ENCODE measurements at places on chromosomes 11 and 22. TPM values are rescaled to one million over a fixed set of nuclear protein-coding genes. Genes with fewer than 3 reads are reported as not detected.

DNA sequence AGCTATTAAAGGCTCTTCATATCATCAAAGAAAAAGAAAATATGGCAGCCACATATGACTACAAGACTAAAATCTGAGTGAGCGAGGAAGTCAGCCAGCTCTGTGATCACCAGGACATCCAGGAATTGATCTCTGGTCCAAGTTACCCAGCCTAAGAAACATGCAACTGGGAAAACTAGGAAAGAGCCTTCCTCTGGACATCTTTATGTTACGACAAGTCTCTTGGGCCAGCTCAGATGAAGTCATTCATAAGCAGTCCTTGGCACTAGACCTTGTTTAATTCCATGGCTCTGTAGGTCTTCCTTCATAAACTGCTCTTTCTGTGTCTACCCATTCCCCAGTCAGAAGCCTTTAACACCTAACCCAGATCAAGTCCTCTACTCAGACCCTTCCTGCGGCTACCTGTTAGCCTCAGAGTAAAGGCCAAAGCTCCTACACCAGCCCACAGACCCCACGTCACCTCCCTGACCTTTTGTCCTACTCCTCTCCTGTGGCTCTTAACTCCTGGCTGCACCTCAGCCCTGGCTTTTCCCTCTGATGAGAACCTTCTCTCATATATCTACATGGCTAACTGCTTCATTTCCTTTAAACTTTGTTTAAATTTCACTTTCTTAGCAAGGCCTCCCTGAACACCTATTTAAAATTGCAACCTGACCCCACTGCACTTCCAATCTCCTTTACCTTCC lies 134.0 kb downstream of the KIF18A start:
- no peak overlapping the region for H3K27ac ChIP-seq
- H3K27me3 ChIP-seq, result no peaks in the 10 kb centered on the region
- H3K36me3 ChIP-seq, result no peaks in the 10 kb centered on the region
- H3K4me3 ChIP-seq, result no peak overlapping the region

- H3K27me3 ChIP-seq, result no peaks in the 10 kb centered on the region
- H3K36me3 ChIP-seq, result no peaks in the 10 kb centered on the region
- peaks cover 4% of the 10 kb centered on the region for H3K4me1 ChIP-seq
- no peak overlapping the region for H3K4me3 ChIP-seq
- DNase-seq, result no peak
- no peak overlapping the region for H3K27ac ChIP-seq
These were observed 263.8 kb upstream of the NARS2 start for GRCh38 chr11:78838417-78838816.

Gene CADM1
- total RNA-seq, result 117 TPM

DNA sequence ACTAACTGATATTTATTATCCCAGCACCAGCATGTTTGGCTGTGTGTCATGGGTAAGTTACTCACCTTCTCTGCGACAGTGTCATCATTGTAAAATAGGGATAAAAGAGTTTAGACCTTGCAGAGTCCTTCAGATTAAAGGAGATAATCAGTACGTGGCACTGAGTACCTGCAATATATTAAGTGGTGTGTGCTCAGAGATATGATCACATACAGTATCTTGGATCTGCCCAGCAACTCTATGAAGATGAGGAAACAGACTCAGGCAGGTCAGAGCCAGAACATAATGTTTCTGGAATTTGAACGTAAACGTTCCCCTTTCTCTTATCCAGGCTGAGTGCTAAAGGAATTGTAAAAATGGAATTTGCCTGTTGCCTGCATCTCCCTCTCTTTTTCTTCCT lies 46.9 kb upstream of the ELF5 start:
- H3K36me3 ChIP-seq, result no peaks in the 10 kb centered on the region
- no peak overlapping the region for H3K27ac ChIP-seq
- peaks cover 6% of the 10 kb centered on the region for H3K4me1 ChIP-seq
- DNase-seq, result no peak

- no peak for DNase-seq
- no peaks in the 10 kb centered on the region for H3K27me3 ChIP-seq
- no peaks in the 10 kb centered on the region for H3K4me1 ChIP-seq
- no peak overlapping the region for H3K4me3 ChIP-seq
These were observed 4.7 kb upstream of the FOLH1 start for GRCh38 chr11:49213026-49213560.

- no peaks in the 10 kb centered on the region for H3K27me3 ChIP-seq
- H3K4me3 ChIP-seq, result peak overlapping the region; percentile 94
- peak overlapping the region; percentile 86 for H3K27ac ChIP-seq
- peak; percentile 24 for DNase-seq
- H3K36me3 ChIP-seq, result peaks cover 21% of the 10 kb centered on the region
- peaks cover 7% of the 10 kb centered on the region for H3K4me1 ChIP-seq
These were observed 605 bp upstream of the COPB1 start for GRCh38 chr11:14500181-14500651.

GRCh38 chr11:1573077-1573902 lies 1.2 kb upstream of the DUSP8 start:
- no peak overlapping the region for H3K27ac ChIP-seq
- no peak for DNase-seq
- no peaks in the 10 kb centered on the region for H3K36me3 ChIP-seq

GRCh38 chr11:16412525-16413172 lies 56.3 kb upstream of the SOX6 start:
- H3K4me1 ChIP-seq, result no peaks in the 10 kb centered on the region
- H3K27ac ChIP-seq, result no peak overlapping the region
- no peaks in the 10 kb centered on the region for H3K36me3 ChIP-seq
- H3K4me3 ChIP-seq, result no peak overlapping the region
- DNase-seq, result no peak
- peaks cover 100% of the 10 kb centered on the region for H3K27me3 ChIP-seq

DNA sequence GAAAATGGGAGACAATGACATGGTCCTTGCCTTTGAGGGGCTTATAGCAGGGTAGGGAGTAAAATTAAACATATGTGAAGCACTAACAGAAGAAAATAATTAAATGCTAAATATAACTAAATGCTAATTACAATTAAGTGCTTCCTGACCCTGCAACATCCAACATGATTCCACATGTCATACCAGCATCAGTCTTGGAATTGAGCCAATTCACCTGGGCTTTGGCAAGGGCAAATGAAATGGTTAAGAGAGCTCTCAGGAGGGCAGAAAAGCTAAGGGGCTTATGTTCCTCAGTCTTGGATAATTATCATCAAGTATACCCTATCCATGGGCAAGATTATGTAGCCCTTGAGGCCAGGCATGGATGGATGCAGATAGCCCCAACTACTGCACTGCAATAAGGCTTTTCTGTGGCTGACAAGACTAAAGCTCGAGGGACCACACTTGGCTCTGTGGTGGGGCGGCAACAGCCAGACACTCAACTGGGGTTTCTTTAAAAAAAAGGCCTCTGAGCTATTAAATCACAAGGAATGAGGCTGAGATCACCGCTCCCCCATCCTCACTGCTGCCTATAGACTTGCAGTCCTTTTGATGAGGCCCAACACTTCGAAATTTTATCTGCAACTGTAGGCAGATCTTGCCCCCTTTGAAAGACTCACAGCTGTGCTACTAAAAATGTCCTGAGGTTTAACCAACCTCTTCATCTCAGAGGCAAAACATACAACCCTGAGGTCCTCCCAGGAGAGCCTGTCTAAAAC lies 39.0 kb downstream of the IL18BP start:
- H3K4me1 ChIP-seq, result peaks cover 45% of the 10 kb centered on the region
- peak overlapping the region; percentile 90 for H3K27ac ChIP-seq
- no peak overlapping the region for H3K4me3 ChIP-seq
- no peak for DNase-seq
- H3K36me3 ChIP-seq, result no peaks in the 10 kb centered on the region

GRCh38 chr11:10002221-10002620 lies 291.8 kb downstream of the SBF2 start:
- H3K27ac ChIP-seq, result no peak overlapping the region
- peaks cover 3% of the 10 kb centered on the region for H3K36me3 ChIP-seq
- no peak for DNase-seq
- no peaks in the 10 kb centered on the region for H3K27me3 ChIP-seq
- no peak overlapping the region for H3K4me3 ChIP-seq
- H3K4me1 ChIP-seq, result no peaks in the 10 kb centered on the region

DNA sequence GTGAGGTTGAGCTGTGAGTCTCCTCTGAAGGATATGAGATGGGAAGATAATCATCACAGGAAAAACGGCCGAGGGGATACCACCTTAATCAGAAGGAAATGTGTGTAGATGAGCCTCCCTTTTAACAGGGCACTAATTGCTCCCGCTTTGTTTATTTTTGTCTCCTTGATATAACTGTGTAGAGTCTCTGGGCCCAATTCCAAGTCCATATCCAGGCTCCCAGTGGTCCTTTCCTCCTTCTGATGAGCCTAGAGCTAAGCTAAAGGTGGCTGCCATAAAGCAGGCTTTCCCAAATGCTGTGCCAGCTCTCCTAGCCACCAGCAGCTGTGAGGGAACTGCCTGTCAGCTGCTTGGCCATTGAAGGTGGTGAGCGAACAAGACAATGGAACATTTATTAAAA lies 17.1 kb upstream of the CCDC90B start:
- no peak overlapping the region for H3K4me3 ChIP-seq

DNA sequence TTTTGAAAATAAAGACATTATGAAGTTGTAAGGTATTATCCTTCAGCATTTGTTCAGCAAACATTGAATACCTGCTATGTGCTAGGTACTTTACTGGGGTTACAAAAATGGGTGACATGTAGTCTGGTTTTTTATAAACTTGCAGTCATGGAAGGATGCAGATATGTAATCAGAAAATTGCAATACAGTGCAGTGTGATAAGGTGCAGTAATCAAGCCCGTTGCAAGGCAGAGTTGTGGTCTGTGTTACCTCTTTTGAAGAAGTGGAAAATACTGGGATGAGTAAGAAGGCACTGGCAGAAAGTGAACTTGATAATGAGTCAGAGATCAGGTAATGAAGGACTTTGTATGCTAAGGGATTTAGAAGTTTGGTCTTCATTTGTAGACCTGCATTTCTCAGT lies 8.1 kb downstream of the FBXO7 start:
- no peak overlapping the region for H3K27ac ChIP-seq
- no peak overlapping the region for H3K4me3 ChIP-seq

Gene IFITM10
- not detected for total RNA-seq

Gene TIGD3
- total RNA-seq, result 4.3 TPM

Gene SYT13
- total RNA-seq, result 9.0 TPM

- no peak overlapping the region for H3K27ac ChIP-seq
- no peak for DNase-seq
- peaks cover 3% of the 10 kb centered on the region for H3K27me3 ChIP-seq
- no peaks in the 10 kb centered on the region for H3K36me3 ChIP-seq
- no peaks in the 10 kb centered on the region for H3K4me1 ChIP-seq
These were observed 679.9 kb downstream of the KCNA4 start for GRCh38 chr11:29336727-29337575.

GRCh38 chr22:43753688-43754087 lies 58.4 kb downstream of the EFCAB6 start:
- DNase-seq, result no peak
- no peak overlapping the region for H3K27ac ChIP-seq
- H3K27me3 ChIP-seq, result no peaks in the 10 kb centered on the region
- H3K4me3 ChIP-seq, result no peak overlapping the region

Measured in neural progenitor cell (in vitro differentiated cells).